ENCODE measurements at places on chromosomes 2 and 18. TPM values are rescaled to one million over a fixed set of nuclear protein-coding genes. Genes with fewer than 3 reads are reported as not detected.
A peak's percentile ranks its signal among the peaks of the same experiment; 100 is the strongest.

DNA sequence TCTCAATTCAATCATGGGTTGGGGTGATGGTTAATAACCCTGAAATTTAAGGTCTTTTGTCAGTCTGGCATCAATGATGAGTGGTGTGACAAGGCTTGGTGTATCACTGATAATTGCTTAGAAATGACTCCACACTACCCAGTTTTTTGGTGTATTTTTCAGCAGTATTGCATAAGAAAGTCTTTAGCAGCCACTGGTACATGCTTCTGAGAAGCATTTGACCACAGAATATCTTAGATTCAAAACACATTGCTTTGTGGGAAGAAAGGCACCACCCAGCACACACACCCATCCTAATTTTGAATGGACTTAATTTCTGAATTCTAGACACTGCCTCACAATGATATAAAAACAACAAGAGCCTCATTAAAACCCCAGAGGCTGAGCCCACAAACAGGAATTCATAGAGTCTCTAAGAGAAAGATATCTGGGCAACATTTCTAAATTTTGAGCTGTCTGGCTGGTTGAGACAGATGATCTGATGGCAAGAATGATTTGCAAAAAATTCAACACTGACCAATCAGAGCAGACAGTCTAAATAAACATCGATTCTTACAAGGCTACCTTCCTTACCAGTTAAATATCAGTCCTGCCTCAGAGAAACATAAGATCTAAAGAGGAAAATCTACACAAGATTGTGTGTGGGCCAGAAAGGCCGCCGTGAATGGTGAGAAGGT, 114.7 kb upstream of the CYP1B1 start:
- DNase-seq: no peak

- no peak for DNase-seq
Observed at GRCh38 chr2:105102963-105103421, 65.1 kb downstream of the MRPS9 start.

Gene COL4A4
- polyA plus RNA-seq: 8.9 TPM

Gene MRPL19
- polyA plus RNA-seq: 57.1 TPM

DNA sequence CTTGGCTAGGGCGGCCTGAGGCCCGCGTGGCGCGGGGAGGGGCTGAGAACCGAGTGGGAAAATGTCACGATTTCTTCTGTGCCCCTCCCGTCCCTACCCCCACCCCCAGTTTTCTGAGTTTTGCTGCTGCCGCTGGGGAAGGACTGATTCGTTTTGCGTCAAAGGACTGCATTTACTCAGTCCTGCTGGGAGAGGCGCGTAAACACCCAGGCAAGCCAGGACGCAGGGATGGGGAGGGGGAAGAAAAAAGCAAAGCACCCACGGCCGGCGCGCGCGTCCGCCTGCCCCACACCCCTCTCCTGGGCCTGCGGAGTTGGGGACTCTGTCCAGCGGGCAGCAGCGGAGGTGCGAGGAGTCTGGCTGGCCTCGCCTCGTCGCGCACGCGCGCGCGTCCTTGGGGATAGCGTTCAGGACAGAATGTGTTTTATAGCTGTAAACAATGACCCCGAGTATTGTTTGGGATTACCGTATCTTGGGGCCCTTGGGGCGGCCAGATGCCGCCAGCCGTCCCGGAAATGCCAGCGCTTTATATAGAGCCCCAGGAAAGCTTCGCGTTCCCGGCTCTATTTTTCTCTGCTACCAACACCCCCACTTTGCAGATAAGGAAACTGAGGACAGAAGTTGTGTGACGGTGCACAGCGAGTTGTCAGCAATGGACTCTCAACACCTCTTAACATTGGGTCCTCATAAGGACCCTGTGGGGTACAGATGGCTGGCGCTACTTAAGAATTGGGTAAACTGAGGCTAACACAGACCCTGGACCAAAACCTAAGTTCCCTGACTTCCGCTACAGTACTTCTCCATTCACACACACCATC, 1.7 kb upstream of the FOSL2 start:
- peak; percentile 80 for DNase-seq

DNA sequence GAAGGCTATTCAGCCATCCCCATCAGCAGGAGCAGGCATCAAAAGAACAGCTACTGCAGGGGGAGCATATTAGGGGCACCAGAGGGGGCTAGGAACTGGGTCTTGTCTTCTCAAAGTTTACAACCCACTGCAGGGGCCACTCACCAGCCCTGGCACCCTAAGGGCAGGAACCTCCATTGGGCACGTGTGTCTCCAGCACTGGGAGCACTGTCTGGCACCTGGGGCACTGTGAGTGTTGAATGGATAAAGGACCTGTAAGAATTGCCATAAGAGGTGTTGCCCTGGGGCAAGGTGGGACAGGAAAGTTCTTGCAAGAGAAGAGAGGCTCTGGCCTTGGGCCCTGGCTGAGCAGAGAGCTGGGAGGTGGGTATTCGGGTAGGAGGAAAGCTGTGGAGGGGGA, 1.4 kb upstream of the STEAP3 start:
- no peak for DNase-seq

DNA sequence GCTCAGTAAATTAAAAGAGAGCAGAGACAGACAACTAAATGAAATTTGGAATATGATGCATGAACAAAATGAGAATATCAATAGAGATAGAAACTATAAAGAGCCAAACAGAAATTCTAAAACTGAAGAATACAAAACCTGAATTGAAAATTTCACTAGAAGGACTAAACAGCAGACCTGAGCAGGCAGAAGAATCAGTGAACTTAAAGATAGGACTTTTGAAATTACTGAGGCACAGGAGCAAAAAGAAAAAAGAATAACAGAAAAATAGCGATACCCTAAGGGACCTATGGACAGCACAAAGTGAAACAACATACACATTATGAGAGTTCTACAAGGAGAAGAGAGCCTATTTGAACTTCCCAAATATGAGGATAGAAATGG, 41.6 kb downstream of the UNC50 start:
- DNase-seq: no peak

Gene CPO
- 0.43 TPM for polyA plus RNA-seq

- no peak for DNase-seq
Observed at GRCh38 chr2:170733798-170734600, 18.9 kb downstream of the SP5 start.

DNA sequence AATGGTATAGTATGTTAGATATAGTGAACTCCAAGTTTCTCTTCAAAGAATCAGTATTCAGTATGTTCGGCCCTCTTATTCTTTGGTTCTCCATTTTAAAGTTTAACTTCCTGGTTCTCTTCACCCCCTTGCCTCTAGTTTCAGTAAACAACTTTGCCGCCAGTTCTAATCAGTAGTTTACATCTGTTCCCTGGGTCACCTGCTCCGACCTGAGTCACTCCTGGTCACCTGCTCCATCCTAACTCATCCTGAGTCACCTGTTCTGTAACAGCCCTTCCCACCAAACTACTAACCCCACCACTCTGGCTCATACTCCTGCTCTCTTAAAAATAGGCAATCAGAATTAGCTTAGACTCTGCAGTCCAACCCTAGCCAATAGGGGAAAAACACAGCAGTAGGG, 23.7 kb upstream of the TEX51 start:
- DNase-seq: no peak

- DNase-seq: no peak
Observed at GRCh38 chr2:224104668-224105386, 65.7 kb upstream of the SERPINE2 start.

DNA sequence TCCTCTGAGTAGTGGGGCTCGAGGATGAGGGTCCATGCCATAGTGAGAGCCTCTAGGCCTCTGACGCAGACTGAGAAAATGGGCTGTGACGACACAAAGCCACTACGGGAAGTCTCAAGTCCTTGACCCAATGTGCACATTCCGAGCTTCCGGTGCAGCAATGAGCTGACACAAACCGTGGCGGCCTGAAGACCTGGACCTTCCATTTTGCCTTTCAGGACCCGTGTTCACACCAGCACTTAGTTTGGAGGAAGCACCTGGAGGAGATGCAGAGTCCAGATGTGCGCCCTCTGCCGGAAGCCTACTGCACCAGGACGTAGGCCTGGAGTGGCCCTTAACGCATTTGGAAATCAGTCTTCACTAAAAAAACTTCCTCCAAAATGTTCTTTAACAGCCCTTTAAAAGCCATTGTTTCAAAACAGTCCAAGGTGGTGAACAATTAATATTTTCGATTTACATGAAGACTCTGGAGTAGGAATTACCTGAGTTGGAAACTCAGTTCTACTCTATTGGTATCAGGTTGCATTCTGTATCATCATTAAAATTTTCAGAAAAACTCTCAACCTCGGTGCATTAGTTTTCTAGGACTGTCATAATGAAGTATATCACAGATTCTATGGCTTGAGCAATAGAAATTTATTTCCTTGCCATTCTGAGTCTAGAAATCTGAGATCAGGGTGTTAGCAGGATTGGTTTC, 33.9 kb downstream of the BMP10 start:
- DNase-seq: no peak

Gene WIPF1
- 31.1 TPM for polyA plus RNA-seq

DNA sequence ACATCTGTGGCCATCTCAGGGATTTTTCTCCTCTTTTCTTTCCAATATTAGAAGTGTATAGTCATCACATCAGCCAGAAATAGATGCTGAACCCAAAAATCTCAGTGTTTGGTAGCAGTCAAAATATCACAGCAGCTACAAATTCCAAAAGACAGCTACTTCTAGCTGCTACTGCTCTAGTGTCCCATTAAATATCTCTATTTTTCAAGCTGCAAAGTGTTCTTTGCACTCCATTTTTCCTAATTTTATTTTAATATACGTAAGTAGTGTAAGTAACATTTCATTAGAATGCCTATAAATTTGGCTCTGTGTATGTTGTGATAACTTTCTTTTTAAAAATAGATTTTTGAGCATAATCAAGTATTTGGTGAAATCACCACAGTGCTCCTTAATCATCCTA, 967.3 kb downstream of the BCL11A start:
- peak; percentile 71 for DNase-seq

DNA sequence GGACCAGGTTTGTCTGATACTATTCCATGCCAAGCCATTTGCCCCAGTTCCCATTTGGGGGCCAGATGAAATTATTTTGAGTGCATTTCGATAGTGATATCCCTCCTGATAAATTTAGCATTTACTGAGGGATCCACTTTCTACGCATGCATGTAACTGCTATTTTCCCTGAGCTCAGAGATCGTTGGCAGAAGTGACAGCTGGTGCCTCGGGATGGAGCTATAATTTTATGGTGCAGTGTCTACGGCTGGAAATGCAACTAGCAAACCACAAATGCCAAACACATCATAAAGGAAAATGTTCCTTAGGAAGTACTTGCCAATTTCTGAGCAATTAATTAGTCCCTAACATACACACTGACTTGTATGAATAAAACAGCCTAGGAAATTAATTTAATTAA, 254.8 kb downstream of the SLC8A1 start:
- no peak for DNase-seq

DNA sequence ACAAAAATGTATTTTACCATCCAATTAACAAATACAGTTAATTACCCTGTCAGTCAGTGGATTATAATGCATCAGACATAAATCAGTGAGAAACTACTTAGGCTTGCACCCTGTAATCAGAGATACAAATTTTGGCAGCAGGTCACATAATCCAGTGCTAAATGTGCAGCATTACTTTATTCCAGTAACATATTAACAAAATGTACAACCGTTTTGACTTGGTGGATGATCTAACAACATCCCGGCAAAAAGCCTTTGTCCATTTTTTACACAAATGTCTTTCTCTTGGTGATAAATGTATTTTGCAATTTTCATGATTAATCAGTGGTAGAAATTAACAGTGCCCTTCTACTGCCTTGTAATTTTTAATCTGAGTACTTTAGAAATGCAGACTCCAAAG, 162.8 kb downstream of the LRP1B start:
- DNase-seq: no peak

Gene PRKAG3
- not detected for polyA plus RNA-seq

DNA sequence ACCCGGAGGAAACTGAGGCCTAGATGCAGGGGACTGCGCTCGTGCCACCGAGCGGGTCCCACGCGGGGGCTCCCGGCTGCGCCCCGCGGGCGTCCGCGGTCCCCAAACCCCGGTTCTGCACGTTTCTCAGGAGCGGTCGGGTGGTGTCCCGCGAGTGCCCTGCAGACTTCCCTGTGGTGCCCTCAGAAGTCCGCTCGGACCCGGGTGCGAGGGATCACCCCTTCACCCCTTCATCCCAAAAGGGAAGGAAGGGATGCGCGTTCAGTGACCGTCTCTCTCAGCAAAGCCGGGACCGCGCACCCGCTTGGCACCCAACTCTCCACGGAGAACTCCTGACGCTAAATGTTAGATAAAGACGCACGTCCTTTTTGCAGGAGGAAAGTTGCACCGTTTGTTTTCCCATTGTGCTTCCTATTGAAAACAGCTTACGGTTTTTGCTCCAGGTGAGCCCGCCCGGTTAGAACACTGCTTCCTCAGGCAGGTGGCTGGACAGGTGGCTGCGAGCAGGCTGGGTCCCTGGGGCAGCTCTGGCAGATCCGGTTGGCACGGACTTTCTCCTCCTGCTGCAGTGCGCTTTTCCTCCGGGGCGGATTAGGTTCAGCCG, 779 bp downstream of the DGKD start:
- no peak for DNase-seq

Gene GPR75
- polyA plus RNA-seq: 3.3 TPM

Gene MAP3K19
- 0.90 TPM for polyA plus RNA-seq

DNA sequence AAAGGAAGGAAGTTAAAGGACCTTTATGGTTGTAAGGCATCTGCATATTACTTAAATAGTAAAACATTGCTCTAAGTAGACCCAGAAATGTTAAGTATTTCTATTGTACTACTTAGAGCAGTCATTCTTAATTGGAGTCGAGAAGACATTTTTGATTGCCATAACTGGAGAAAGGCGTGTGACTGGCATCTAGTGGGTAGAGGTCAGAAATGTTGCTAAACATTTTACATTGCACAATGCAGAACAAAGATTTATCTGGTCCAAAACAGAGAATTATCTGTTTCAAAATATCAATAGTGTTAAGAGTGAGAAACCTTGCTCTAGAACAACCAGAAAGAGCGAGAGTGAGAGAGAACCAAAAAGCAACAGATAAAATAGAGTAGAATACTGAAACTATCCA, 23.3 kb upstream of the ROCK1 start:
- no peak for DNase-seq

GRCh38 chr2:54813584-54813983, 90.1 kb downstream of the EML6 start:
- no peak for DNase-seq

- DNase-seq: no peak
Observed at GRCh38 chr2:212042562-212042961, 496.0 kb downstream of the ERBB4 start.

- peak; percentile 46 for DNase-seq
Observed at GRCh38 chr2:169767243-169767888, 31.3 kb upstream of the SSB start.
